Brain (organoid and tissue), 16 donors: ENCODE measurements at places on chromosomes 3 and 15. TPM values are rescaled to one million over a fixed set of nuclear protein-coding genes. Genes with fewer than 3 reads are reported as not detected.

ARGFX gene
- not detected for polyA plus RNA-seq

FBXL22 gene
- polyA plus RNA-seq: 1.5 TPM

PLA1A gene
- 2.4 TPM for polyA plus RNA-seq

NR1I2 gene
- not detected for polyA plus RNA-seq

ZPLD1 gene
- not detected for polyA plus RNA-seq

ACP3 gene
- 0.76 TPM for polyA plus RNA-seq

RPP25 gene
- polyA plus RNA-seq: 9.4 TPM

PFN2 gene
- polyA plus RNA-seq: 317 TPM

MYZAP gene
- polyA plus RNA-seq: 0.51 TPM

CCDC51 gene
- polyA plus RNA-seq: 11.4 TPM

SNX22 gene
- 13.4 TPM for polyA plus RNA-seq

C15orf62 gene
- polyA plus RNA-seq: 1.1 TPM

CLDN16 gene
- not detected for polyA plus RNA-seq

TGM4 gene
- polyA plus RNA-seq: not detected

SENP2 gene
- polyA plus RNA-seq: 11.2 TPM

OR5K1 gene
- polyA plus RNA-seq: not detected

SNTN gene
- not detected for polyA plus RNA-seq

SCN11A gene
- not detected for polyA plus RNA-seq
